ENCODE measurements at places on chromosomes 1 and 21.

GRCh38 chr1:212482006-212482636 is 49.4 kb downstream of the NENF start:
- DNase-seq, result no peak

DNA sequence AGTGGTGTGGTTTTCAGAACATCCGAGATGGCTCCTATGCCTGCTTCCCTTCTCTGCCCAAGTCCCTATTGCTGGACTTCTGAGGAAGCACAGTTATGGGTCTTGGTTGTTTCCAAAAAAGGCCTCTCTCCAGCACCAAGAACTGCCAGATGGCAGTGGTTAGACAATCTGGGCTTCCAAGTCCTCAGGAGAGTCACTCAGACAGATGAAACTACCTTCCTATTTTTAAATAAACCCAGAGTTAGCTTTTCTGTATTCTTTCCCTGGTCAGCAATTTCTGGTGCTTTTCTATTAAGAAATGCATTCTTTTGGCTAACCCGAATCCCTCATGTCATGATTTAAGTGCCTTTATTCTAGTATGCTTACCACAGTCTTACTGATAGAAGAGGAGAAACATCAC is 245.9 kb downstream of the PRDM2 start:
- DNase-seq, result no peak

- no peak for DNase-seq
Measured at GRCh38 chr1:95122151-95122697, 5.1 kb downstream of the TLCD4 start.

DNA sequence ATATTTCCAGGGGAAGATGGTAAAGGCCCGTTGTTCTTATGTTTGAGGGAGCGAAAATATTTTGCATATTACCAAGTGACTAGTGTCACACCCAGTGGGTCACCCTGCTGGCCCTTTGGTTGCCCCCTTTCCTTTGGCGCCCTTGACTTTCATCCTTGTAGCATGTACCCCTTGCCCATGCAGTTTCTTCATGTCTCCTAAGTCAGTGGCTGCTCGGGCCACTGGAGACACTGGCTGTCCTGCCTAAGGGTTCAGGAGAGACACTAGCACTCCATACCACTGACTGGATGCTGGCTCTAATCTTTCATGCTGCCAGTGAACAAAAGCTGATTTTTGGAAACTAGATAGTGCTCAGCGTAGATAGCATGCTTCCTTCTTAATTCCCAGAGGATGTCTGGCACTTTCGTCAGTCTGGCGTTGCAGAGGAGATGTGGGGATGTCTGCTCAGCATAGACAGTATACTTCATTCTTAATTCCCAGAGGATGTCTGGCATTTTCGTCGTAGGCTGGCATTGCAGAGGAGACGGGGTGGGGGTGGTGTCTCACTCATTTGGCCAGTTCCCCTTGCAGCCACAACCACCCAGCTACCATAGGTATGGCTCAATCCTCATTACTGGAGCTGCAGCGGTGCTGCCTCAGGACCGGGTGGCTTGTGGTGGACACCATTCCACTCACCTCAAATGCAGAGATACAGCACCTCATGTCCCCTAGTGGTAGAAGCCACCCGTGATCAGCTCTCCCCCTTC is 770.9 kb upstream of the TPTE start:
- DNase-seq, result no peak

- DNase-seq, result no peak
Measured at GRCh38 chr21:34270411-34270810, 93.4 kb upstream of the KCNE2 start.

DNA sequence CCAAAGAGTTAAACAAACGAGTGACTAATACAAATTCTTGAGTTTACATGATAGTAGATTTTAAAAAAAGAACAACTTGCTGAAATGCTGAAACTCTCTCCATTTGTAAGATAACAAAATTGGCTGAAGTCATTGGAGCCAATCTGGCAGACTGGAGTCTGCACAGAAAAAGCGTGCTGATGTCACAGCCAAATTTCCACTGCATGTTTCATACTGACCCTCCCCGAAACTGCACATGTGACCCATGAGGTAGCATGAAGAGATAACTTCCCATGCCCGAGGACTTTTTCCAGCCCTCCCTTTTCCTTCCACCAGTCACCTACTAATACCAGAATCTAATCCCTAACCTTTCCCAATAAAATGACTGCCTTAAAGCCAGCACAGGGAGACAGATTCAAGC is 1.2 kb upstream of the LELP1 start:
- DNase-seq, result no peak

DNA sequence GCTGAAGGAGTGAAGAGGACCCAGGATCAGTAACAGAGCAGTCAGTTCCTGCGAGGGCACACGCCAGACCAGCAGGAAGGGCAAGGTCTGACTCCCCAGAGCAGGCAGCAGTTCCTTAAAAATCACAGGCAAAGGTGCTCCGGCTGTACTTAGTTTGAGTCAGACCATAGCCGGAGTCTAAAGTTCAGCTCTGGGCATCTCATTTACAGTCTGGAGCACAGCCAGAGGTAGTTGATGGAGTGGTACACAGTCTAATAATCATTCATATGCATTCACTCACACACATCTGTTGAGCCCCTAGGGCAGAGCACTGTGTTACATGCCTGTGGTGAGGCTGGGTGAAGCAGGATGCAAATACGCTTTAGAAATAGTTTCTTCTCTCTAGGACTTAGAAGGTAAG is 7.3 kb upstream of the AMIGO1 start:
- no peak for DNase-seq

GRCh38 chr1:29471487-29472313 is 235.4 kb downstream of the PTPRU start:
- no peak for DNase-seq

DNA sequence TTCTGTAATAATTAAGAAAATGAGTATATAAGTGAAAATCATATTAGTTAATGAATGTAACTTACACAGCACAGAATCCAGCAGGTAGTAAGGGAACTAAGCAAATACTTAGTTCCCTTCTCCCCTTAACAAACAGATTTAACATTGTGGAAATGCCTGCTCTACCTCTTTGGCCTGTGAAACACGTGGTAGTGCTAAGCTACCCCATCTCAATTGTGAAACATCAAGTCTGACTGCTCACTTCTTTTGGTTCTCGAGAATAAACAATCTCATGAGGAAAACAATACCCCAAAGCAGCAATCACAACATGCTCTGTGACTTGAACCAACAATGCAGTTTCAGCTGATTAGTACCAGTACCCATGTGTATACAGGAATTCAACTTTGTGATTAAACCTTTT is 4.7 kb downstream of the MYSM1 start:
- no peak for DNase-seq

DNA sequence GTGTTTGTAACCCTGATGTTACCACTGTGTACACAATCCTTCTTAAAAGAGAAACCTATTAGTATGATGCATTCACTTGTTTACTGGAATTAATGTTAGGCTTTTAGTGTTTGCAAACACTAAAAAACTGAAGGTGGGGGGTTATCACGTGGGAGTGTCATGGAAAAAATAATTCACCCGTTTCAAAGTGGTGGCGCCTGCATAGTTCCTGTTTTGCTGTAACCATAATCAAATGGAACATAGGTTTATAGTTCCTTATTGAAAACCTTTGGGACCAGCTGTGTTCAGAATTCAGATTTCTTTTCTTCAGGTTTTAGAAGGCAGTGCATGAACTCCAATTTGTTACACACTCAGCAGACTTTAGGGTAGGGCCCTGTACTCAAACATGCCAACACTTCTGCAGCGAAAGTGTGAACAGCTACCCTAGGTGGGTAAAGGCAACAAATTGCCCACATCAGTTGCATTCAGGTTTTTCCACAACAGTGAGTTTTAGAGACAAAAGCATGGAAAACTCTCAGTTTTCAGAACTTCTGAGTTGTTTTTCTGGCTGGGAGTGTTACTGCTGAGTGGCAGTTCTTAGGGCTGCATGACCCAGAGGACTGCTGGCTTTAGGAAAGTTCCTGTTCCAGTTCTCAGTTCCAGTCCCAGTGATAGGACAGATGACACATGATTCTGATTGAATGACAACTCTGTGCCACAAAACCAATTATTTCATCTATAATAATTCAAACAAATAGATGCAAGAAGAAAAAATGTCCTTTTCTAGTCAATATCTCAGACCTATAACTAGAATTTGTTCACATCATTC is 29.1 kb upstream of the IVNS1ABP start:
- DNase-seq, result no peak

- no peak for DNase-seq
Measured at GRCh38 chr1:65309304-65310077, at the start of gene DNAJC6. TSS of gene DNAJC6 (plus strand) at chr1:65309543. CDS start at chr1:65309746, 203 bp downstream.

DNA sequence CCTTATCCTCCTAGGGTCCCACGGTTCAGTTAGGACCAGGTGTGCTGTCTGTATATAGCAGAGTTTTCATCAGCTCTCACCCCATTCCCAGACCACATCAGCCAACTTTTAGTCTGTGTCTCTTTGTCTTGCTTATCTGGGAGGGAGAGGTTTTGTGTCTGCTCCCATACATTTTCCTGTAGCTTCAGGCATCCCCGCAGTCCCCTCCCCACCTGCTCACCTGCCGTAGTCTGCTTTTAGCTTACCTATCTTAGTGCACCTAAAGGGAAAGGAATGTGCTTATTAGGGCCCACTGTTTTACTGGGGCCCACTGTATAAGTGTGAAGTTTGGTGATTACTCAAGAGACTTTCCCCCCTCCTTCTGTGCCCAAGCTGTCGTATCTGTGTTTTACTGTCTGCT is 225.1 kb downstream of the PLA2G4A start:
- DNase-seq, result no peak

- no peak for DNase-seq
Measured at GRCh38 chr1:244164511-244164890, 113.4 kb downstream of the ZBTB18 start.

GRCh38 chr1:23427550-23427949 is 3.0 kb upstream of the TCEA3 start:
- no peak for DNase-seq

GRCh38 chr1:55466921-55467320 is 251.8 kb upstream of the USP24 start:
- no peak for DNase-seq

DNA sequence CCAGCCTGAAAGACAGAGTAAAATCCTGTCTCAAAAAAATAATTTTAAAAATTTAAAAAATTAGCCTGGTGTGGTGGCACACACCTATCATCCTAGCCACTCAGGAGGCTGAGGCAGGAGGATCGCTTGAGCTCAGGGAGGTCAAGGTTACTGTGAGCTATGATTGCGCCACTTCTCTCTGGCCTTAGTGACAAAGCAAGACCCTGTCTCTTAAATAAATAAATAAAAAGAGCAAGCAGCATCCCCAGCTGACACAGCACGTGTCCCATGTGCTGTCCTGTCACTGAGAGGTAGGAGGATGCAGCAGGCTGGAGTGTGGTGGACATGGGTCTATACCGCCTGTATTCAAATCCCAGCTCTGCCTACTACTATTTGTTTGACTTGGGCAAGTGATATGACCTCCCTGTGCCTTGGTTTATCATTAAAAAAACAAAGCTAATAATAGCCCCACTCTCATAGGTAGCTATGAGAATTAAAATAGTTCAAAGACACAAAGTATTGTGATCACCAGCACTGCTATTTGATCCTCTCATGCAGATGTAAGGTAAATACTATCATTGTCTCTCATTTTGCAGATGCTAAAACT is 22.2 kb upstream of the ECE1 start:
- no peak for DNase-seq

- DNase-seq, result no peak
Measured at GRCh38 chr1:153443486-153443885, 17.0 kb downstream of the S100A7 start.

GRCh38 chr1:42143896-42144710 is 9.1 kb upstream of the GUCA2B start:
- DNase-seq, result no peak

GRCh38 chr1:215710036-215710898 is 143.2 kb downstream of the KCTD3 start:
- no peak for DNase-seq

DNA sequence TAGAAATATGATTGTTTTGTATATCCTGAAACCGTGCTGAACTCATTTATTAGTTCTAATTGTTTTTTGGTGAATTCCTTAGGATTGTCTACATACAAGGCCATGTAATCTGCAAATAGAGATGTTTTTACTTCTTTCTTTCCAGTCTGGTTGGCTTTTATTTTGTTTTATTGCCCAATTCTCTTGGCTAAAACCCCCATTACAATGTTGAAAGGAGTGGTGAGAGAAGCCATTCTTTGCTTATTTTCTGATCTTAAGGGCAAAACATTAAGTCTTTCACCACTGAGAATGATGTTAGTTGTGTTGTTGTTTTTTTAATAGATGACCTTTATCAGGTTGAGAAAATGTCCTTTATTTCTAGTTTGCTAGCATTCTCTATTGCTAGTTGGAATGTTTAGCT is 157.3 kb downstream of the NTMT2 start:
- DNase-seq, result no peak

DNA sequence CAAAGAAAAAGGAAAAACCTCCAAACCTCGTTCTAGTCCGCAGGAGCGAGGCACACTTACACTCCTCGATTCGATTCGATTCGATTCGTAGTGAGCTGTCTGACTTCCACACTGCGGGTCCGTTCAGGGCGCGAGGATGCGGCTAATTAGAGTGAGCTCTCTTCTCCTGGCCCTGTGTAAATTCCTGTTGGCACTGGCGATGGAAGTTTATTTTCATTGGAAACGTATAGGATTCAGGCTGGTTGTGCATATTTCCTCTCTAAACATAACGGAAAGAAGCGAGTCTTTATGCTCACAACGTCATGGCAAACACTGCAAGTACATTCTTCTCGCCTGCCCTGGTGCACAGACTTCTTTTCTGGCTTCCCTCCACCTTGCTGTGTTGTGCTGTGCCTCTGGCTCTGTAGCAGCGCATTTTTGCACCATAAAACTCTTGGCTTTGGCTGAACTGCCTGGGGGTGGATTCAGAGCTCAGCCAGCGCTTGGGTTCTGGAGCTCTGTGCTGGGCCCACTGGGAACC is 2.7 kb downstream of the HUNK start:
- no peak for DNase-seq

- no peak for DNase-seq
Measured at GRCh38 chr1:7422561-7422960, 348.5 kb upstream of the VAMP3 start.

DNA sequence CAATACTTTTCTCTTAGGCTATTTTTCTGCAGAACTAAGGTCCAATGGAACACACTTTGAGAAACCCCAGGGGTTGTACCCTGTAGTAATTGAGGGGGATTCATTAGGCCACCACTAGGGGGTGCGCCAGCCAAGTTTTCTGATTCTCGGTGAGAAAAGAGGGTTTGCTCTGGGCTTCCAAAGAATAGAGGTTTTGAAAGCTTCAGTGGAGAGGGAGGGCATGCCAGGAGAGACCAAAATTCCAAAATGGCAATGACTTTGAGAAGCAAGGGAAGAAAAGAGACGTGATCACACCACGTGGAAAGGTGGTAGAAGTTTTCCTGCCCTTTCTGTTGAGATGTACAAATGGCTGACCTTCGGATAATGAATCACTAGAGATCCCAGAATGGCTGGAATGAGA is 323.3 kb downstream of the RPS6KC1 start:
- peak; percentile 33 for DNase-seq
